ENCODE measurements at places on chromosomes 12 and 14. TPM values are rescaled to one million over a fixed set of nuclear protein-coding genes. Genes with fewer than 3 reads are reported as not detected.

The LMNTD1 gene
- total RNA-seq: 1.1 TPM

The HOXC12 gene
- total RNA-seq: not detected

The HCAR3 gene
- 0.16 TPM for total RNA-seq

The AKT1 gene
- 102 TPM for total RNA-seq

GRCh38 chr12:32332446-32332845, 66.9 kb upstream of the FGD4 start:
- no peak for DNase-seq

- no peak for DNase-seq
These were observed 86.7 kb downstream of the NCOR2 start for GRCh38 chr12:124480469-124481256.

DNA sequence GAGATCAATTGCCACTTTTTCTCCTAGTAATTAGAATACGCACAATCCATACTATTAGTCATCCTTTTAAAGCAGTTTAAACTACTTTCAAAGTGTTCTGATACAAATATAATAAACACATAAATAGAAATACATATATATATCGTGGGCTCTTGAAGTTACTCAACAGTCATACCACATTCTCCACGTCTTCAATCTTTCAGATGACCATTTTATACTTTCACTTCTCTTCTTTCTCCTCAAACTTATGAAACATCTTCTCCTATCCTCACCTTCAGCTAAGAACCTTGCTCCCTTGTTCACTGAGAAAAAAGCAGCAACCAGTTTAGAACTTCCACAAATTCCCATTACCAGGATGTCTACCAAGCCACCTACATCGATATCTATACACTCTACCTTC, 19.2 kb downstream of the CEP290 start:
- no peak for DNase-seq

DNA sequence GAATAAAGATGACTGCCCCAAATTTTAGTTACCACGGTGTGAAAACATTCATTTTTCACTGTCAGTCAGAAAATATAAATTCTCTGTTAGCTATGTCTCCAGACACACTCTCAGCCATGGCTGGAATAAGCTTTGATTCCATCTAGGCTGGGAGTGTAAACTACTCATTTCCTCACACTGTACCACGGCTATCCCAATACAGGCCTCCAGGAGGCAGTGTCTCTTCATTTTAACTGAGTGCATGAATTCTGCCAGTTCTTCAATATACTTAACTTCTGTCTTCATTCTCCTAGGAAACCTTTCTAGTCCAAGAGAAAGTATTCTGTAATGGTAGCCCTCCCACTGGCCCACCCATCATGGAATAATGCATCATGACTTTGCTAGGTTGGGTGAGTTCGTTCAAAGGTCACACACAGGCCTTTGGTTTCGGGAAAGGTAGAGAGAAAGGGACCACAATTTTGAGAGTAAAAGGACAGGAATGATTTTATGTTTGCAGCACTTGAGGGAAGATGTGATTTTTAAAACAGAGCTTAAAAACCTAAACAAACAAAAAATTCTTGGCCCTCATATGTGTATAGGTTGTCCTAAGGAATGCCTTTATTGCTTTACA, 381.1 kb downstream of the SEC23A start:
- DNase-seq: peak; percentile 17

GRCh38 chr12:50258167-50258551, 25.2 kb downstream of the LIMA1 start:
- no peak for DNase-seq

DNA sequence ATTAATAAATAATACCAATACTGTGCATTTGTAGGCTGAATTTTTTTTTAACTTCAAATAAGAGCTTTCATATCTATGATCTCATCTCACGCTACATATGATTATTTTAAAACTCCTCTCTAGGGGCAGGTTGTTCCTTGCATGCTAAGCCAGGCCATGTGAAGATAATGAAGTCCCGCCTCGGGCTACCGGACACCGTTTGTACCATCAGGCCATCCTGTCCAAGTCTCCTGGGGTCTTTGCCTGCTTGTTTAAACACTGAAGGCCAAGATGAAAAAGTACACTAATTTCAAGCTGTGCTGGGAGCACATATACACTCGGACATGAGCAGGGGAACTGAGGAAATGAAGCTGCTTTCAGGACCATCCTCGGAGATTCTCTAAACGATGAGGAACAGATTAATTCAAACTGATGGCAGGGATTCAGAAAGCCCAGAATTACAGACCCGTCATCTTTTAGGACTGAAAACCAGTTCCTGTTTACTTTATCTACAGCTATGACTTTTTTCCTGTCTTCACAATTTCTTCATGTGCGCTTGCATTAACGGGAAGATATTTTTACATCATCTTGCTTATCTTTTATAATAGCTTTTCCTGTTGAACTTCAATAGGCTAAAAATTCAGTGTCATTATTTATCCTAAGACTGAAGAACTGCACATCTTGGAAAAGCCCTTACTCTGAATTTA, 6.3 kb upstream of the ABHD12B start:
- DNase-seq: no peak

DNA sequence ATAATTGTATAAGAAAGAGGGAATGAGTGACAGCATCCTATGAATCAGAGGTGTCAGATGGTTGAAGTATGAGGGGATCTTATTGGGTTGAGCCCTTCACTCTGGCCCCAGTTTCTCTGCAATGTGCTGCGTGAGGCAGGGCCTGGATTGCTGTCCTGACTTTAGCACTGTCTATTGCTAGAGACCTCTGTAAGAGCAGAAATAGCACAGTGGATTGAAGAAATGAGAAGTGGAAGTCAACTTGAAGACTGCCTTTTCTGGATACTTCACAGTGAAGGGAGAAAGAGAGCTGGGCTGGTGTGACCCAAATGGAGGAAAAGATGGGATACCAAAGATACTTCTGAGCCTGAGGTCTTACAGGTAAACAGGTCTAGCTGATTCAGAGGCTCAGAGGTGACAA, 5.8 kb downstream of the ASCL4 start:
- no peak for DNase-seq

DNA sequence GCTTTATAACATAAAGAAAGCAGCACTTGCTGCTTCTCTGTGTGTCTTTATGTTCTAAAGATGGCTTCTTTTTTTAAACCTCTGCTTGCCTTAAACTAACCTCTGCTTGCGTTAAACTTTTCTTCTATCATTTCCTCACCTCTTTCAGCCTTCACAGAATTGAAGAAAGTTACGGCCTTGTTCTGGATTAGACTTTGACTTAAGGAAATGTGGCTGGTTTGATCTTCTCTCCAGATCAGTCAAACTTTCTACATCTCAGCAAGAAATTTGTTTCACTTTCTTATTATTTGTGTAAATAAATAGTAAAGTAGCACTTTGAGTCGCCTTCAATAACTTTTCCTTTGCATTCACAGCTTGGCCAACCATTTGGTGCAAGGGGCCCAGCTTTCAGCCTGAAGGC, 64.2 kb downstream of the CMAS start:
- no peak for DNase-seq

- peak; percentile 29 for DNase-seq
These were observed 74.3 kb downstream of the SUSD6 start for GRCh38 chr14:69685716-69686115.

DNA sequence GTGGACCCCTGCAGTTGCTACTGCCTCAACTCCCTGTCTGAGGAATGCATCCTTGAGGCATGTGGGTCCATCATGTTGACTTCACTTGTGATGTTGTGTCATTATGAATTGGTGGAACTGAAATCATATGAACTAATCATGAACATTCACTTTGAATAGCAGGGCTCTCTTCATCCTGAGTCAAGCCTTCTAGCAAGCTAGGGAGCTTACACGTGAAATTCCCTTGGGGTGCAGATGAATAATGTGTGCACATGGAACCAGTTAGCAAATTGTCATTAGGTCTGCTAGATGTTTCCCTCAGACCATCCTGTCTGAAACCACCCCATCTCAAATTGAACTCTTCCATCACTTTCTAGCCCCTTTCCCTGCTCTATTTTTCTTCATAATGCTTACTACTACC, 3.6 kb downstream of the COQ6 start:
- DNase-seq: no peak

GRCh38 chr12:2697057-2697800, 97.5 kb upstream of the FKBP4 start:
- no peak for DNase-seq

- DNase-seq: no peak
These were observed 8.4 kb downstream of the CCDC197 start for GRCh38 chr14:94005324-94006073.

DNA sequence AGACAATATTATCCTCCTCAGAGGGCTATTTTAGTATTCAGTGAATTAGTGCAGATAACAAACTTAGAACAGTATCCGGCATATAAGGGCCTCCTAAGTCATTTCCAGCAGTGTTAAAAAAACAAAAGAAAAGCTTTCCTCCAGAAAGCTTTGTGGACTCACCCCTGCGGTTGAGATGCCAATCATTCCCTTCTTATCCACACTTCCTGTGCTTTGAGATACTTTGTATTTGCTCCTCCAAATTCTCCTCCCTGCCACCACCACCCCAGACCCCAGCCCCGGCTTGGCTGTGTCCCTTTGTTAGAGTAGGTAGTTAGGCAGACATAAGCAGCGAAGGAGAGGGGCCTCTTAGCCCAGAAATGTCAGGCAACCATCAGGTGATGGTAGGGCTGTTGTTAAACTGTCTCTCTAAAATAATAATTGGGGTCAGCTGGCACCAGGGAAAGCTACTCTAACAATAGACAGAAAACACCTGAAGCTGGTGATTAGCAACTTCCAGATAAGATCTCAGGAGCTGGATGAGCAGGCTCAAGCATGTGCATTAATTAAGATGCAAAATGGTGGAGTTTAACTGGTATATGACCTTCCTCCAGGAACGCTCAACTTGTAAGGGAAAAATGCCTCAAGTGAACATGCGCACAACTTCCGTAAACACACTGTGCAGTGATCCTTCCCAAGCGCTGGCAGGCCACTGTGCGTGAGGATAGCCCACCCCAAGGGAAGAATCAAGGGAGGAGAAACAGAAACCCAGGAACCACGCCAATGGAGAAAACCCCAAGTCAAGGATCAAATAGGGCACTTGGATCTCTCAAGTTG, 152.1 kb upstream of the EEA1 start:
- DNase-seq: no peak

- DNase-seq: no peak
These were observed 18.5 kb downstream of the ANHX start for GRCh38 chr12:133217219-133217618.

- DNase-seq: no peak
These were observed 177.5 kb upstream of the CAND1 start for GRCh38 chr12:67091678-67092077.

DNA sequence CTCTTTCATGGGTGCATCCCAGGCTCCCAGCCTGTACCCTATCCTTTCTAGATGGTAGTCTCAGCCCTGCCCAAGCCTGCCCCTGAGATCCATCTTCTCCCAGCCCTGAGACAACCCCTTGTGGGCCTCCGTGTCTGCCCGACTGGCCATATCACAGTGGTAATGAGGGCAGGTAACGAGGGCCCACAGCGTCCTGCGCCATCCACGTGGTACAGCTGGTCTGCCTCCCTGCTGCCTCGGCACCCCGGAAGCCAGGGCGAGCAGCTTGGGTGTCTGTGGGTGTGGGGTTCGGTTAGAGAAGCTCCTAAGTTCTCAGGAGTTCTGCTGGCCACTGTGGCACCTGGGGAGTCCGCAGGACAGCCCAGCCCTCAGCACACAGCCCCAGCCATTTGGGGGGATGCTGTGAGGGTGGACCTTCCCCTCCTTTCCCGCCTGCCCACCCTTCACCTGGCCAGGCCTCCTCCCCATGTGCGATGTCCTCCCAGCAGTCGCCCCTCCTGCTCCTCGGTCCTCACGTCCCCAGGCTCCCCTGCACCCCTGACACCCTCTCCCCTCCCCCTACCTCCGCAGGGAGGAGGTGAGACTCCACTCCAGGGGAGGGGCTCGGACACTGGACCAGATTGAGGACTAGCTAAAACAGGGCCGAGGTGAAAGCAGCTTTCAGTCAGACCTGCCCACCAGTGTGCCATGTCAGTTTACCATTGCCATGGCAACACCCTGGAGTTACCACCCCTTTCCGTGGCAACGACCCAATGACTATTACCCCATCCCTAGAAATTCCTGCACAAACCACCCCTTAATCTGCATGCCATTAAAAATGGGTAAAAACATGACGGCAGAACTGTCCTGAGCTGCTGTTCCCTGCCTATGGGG, 69.0 kb downstream of the KIF26A start:
- no peak for DNase-seq

DNA sequence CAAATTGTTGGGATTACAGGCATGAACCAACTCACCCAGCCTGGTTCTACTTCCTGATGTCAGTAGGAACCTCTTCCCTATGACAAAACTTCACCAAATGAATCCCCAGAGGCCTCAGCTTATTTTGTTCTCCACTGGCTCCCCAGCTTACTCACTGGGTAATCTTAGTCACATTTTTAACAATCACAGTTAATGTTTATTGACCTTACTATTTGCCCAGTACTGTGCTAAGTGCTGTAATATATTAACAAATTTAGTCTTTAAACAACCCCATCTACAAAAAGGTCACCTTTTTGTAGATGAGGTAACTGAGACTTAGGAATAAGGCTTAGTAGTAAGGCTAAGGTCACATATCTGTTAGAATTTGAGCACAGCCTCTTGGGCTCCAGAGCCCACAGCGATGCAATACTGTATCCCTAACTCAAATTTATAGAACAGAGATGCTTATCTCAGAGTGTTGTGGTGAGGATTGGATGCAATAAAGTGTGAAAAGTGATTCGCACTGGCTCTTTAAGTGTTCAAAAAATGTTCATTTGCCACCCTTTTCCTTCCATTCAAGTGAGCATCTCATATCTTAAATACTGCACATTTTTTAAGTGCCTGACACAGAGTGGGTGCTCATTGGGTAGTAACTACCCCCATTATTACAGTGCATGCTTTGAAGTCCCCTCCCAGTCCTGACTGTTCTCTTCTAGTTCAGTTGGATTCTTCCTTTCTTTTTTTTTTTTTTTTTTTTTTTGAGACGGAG, 146.4 kb upstream of the ARHGAP5 start:
- DNase-seq: no peak

DNA sequence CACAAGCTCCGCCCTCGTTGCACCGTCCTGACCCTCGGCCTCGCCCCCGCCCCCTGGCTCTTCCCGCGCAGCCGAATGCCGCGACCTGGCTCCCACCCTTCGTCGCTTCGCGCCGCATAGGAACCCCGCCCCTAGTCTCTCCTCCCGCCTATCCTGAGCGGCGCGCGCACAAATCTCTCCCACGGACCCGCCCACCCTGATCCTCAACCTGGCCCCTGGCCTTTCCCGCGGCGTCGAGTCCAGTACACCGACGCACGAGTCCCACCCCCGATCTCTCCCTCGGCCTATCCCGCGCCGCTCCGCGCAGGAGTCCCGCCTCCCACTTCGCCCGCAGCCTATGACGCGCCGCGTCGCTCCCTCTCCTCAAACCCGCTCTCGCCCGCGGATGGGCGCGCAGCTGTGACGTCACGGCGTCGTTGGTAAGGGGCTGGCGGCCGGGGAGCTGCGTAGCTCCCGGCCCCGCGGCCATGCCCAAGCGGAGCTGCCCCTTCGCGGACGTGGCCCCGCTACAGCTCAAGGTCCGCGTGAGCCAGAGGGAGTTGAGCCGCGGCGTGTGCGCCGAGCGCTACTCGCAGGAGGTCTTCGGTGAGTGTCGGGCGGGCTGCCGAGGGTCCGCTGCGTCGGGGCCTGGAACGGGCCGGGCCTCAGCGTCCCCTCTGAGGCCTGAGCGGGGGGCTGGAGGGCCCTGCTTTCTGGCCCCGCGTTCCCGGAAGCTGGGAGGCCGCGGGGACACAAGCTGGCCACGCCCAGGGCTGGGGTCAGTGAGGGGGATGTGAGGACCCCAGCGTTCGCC, at the start of gene SIVA1:
SIVA1 (plus strand) TSS at position 413 of the 793 bp plus-strand sequence; CDS start at position 468, 55 bp downstream.
- DNase-seq: peak; percentile 98

Data from occipital lobe (tissue), 3 donors.